T47D (cell line): ENCODE measurements at places on chromosomes 12 and 14.
A peak's percentile ranks its signal among the peaks of the same experiment; 100 is the strongest.

GRCh38 chr14:105050551-105050897 lies 14.7 kb downstream of the GPR132 start:
- DNase-seq: peak; percentile 72

- no peak for DNase-seq
Observed at GRCh38 chr14:22641846-22642245, 2.3 kb downstream of the OR6J1 start.

DNA sequence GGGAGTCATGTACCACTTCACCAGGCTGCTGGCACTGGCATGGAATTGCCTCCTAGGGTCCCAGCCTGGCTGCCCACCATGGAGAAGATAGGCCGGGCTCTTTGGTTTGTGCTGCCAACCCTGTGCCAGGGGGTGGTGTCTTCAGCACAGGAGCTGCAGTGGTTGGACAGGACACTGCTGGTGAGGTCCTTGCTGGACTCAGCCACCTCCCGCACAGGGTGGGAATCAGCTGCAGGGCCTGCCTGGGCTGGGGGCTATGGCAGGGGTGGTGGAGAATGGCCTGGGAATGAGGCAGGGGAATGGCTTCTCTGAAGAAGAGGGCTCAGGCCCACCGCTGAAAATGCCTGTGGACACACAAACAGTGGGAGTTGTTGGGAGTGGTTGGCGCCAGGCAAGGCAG lies 70.6 kb upstream of the CAPRIN2 start:
- no peak for DNase-seq

DNA sequence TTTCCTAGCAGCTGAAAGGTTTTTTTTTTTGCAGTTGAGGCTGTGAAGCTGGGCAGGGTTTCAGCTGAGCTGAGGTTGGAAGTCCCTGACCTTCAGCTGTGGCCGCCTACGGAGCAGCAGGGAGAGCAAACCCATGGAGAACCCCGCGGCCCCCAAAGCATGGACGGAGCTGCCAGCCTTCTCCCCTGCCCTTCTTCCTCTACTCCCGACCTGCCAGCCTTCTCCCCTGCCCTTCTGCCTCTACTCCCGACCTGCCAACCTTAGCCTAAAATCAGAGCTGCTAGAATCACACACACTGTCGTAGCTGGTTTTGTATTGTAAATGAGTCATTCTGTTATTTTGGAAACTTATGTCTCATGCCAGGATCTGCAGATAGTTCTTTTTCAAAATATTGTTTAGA lies 74.6 kb downstream of the PPP2R5C start:
- DNase-seq: no peak

- no peak for DNase-seq
Observed at GRCh38 chr12:97555547-97556187, 93.1 kb downstream of the RMST start.

GRCh38 chr14:34912182-34912581 lies 37.0 kb upstream of the BAZ1A start:
- DNase-seq: peak; percentile 10

DNA sequence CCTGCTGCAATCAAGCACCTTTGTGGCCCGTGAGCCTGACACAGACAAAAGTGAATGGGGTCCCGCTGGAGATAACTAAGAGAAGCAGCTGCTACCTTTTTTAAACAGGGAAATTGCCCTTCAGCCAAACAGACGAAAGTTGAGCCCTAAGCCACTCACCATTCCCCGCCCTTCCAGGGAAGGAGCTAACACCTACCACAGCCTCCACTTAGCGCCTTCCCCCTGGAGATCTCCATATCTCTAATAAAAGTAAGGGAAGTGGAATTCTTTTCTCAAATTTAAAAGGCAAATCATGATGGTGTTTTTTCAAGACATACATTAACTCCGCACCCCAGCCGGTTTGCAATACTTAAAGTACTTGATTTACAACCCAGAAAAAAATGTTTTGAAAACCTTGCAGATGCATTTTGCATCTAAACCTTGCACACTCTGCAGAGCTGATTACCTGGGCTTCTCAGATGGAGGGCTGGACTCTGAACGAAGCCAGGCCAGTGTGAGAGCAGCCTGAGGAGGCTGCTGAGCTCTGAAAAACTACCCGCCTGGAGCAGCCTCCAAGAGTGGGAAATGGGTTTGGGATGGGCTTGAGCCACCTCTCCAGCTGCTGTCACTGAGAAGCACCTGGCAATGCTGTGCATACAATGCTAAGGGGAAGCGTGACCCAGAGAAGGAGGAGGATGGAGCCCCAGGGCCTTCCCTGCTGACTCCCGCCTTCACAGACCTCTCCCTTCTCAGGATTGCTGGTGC lies 10.0 kb downstream of the NUAK1 start:
- DNase-seq: no peak

DNA sequence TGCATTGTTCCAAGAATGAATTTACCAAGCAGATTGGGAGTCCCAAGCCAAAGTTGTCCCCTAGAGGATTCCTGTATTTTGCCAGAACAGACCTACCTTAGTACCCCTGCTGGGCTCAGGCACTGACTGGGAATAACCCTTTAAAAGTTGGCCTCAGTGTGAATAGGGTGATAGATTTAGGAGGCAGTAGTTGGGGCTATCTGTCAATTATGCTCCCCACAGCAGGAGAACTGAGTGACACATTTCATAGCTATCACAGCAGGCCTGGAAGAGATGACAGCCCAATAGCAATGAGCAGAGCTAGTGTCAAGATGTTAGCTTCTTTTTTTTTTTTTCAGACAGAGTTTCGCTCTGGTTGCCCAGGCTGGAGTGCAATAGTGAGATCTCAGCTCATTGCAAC lies 14.3 kb upstream of the LRP6 start:
- DNase-seq: no peak

DNA sequence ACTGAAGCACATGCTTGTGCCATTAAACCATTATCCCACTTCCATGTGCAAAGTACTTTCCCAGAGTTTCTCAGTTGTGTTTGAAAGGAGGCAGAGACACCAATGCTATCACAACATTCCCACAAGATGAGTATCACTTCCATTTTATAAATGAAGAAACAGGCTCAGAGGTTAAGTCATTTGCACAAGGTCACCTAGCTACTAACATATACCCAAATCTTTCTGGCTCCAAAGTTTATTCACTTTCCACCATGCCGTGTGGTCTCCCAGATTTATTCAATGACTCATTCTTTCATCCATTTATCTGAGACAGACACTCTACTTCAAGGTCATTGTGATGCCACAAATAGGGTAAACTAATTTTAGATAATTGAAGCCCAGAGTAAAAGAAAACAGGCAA lies 9.4 kb downstream of the ART4 start:
- DNase-seq: no peak

DNA sequence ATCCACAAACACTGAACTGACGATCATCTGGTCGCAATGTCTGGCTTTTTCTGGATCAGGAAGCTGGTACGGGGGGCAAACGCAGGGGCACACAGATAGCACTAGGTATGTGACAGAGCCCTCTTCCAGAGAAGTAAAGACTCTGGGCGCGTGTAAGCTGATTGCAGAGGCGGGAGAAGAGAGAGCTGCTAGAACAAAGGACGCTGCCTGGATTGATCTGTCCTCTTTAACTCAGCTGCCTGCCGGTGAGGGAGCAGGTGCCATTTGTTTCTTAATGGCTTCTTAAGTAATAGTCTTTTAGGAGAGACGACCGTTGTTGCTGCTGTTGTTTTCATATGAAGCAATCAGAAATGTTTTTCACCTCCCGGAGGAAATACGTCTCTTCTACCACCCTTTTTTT lies 77.3 kb downstream of the GLT1D1 start:
- DNase-seq: no peak

GRCh38 chr12:19190292-19191031 lies 60.9 kb downstream of the PLEKHA5 start:
- DNase-seq: no peak

DNA sequence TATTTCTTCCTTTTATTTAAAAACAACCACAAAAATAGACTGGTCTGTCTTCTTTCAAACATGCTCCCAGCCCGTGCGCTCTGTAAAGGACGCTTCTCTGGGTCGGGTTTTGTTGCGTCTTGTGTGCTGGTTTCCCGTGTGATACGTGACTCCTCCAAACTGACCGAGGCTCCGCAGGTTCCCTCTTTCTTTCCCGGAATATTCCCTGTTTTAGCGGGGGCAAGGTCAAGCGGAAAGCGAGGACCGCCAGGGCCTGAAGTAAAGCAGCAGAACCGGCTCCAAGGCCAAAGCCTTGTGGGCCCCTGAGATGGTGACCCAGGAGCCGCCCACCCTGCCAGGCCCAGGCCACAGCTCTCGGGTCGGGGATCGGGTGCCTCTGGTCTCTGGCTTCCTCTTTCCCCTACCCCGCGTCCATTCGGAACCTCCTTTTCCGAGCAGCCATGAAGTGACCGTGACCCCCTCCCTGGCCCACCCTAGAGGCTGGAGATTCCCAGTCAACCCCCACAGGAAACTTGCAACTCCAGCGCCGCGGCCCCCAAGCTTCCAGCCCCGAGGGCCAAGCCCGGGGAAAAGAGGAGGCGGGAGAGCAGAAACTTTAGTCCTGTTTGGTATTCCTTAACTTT lies 885 bp upstream of the HOXC10 start:
- no peak for DNase-seq

DNA sequence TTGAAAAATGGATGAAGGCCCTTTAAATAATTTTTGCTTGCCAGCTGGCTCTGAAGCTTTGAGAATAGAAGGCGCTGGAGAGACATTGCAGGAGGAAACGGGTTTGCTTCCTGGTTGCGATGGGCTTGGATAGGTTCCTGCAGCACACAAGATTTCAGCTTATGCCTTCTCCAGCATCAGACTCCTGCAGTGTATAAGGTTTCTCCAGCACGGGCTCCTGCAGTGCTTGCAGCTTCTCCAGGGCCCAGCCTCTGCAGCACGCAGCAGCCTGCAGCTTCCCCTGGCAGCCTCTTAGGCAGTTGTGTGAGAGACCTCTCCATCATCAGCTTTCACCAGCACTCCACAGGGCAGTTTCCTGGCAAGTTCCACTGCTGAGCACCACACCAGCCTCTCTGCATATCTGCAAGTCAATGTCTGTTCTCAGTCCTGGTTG lies 78.7 kb upstream of the ZDHHC17 start:
- DNase-seq: peak; percentile 51

DNA sequence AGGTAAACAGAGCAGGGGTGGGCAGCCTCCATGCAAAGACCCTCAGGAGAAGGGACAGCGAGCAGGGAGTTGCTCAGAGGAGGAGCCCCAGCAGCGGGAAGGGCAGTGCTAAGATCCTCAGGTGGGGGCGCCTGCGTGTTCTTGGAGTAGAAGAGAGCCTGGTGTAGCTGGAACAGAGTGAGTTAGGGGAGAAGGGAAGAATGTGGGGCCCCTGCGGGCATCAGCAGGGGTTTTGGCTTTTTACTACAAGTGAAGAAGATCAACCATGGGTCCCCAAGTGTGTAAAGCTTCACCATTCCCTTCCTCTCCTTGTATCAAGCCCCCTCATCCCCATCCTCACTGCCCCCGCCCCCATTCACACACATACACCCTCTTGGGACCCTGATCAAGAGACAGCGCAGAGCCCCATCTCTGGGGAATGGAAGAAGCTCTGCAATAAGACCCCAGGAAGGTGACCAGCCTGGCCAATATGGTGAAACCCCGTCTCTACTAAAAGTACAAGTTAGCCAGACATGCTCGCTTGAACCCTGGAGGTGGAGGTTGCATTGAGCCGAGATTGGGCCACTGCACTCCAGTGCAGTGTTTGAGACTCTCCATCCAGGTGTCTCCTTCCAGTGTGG lies 10.2 kb upstream of the TMEM119 start:
- no peak for DNase-seq

DNA sequence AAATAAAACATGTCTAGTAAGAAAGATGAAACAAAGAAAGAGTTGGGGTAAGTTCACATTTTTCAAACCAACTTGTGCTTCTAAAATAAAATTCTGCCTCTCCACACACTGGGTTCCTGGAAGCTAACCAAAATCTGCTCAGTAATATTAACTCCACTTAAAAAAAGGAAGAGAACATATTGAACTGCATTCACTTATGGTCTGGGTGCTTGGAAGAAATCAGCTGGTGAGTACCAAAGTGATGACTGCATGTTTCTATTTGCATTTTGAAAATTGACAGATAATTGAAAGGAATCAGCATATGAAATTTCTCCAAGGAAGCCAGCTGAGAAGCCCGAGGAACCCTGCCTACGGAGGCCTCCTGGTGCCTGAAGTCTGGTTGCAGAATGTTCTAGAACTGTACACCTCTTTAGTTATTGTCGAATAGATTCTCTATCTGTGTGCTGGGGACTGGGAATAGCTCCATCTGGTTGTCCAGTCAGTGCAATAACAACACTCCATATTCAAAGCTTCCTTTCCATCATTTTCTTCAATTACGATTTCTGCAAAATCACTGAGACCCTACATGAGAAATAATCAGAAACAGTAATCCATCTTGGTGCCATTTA lies 836.1 kb downstream of the VRK1 start:
- no peak for DNase-seq

- DNase-seq: peak; percentile 74
Observed at GRCh38 chr14:59310633-59311032, 122.2 kb downstream of the DAAM1 start.

DNA sequence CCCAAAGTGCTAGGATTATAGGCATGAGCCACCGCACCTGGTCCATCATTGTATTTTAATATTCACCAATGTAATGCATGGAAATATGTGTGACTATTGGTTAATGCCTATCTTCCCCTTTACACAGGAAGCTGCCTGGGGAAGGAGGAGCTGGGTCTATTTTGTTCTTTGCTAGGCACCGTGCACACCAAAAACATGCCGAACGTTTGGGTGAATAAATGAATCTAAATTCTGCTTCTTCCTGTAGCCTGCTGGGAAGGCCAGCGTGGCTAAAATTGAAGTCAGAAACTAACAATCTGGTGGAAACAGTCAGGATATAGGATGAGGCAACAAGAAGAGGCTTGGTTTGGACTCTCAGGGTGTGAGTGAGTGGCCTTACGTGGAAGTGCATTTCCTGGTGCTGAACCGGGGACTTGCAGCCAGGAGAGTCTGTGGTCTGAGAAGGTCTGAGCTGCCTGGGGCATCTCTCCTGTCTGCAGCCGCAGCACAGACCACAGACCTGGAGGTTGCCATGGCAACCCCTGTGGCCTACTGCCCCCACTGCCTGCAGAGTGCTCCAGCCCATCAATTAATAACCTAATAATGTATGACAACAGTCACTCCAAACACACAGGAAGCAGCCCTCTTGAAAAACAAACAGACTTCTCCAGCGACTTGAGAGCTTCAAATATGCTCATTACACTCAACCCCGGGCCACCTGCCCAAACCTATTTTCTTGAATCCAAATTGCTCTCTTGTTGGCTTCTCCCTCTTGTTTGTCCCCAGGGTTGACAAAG lies 5.5 kb upstream of the GPR68 start:
- no peak for DNase-seq

DNA sequence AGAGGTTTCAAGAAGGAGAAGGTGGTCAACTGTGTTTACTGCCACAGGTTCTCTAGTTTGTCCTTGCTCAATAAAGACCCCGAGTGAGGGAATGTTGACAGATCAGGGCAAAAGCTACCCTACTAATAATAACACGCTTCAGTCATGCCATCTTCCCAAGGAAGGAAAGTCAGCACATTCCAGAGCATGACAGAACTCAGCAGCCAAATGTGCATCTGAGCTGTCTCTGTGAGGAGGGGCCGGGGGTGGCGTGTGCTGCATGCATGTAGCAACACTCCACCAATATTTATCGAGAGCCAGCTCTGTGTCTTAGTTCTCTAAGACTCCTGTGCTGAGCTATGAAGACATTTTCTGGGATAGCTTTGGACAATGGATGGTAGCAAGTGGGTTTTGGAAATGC lies 260.4 kb downstream of the DPF3 start:
- no peak for DNase-seq
